ENCODE measurements at places on chromosomes 2 and 18.

- no peak for DNase-seq
Measured at GRCh38 chr2:207833251-207833751, 63.6 kb upstream of the FZD5 start.

DNA sequence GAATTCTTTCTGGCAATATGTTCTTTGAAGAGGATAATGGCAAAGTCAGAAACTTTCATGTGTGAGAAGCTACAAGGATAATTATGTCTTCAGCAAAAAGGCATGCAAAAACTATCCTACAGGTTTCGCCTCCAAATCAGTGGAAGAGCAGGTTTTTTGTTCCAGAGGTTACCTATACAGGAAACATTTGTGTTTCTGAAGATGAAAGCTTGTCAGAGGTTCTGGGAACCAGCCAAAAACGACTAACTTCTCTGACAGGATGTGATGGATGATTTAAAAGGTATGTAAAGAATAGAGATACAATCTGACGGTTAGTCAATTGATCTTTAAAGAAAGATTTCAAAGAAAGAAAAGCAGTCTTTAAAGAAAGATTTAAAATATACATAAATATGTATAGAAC lies 37.6 kb downstream of the RND3 start:
- DNase-seq: no peak

DNA sequence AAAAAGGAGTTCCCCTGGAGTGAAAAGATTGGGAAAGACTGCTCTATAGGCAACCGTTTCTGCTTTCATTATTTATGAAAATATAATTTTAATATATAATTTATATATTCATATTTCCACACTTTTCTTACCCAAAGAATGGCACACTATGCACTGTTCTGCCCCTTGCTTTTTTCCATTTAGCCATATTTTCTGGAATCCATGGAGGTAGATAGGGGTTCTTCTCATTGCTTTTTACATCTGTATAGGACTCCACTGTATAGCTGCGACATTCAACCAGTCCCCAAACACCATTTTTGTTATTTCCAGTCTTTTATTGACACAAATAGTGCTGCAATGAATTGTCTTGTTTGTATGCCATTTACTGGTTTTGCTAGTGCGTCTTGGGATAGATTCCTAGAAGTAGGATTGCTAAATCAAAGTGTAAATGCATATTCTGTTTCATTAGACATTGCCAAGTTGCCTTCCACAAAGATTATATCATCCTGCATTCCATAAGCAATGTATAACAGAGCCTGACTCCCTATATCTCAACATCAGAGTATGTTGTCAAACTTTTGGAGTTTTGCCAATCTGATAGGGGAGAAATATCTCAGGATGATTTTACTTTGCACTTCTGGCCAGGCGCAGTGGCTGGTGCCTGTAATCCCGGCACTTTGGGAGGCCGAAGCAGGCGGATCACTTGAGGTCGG lies 26.6 kb upstream of the TCF7L1 start:
- no peak for DNase-seq

- no peak for DNase-seq
Measured at GRCh38 chr2:224069172-224069571, 30.1 kb upstream of the SERPINE2 start.

GRCh38 chr2:229910147-229910831 lies 11.5 kb downstream of the TRIP12 start:
- no peak for DNase-seq

- DNase-seq: no peak
Measured at GRCh38 chr2:46067501-46068305, 229.5 kb upstream of the EPAS1 start.

All from CD4-positive, alpha-beta T cell treated with Interferon alpha-2 for 1 hour (primary cell).